ENCODE measurements at places on chromosomes 2 and 18.

DNA sequence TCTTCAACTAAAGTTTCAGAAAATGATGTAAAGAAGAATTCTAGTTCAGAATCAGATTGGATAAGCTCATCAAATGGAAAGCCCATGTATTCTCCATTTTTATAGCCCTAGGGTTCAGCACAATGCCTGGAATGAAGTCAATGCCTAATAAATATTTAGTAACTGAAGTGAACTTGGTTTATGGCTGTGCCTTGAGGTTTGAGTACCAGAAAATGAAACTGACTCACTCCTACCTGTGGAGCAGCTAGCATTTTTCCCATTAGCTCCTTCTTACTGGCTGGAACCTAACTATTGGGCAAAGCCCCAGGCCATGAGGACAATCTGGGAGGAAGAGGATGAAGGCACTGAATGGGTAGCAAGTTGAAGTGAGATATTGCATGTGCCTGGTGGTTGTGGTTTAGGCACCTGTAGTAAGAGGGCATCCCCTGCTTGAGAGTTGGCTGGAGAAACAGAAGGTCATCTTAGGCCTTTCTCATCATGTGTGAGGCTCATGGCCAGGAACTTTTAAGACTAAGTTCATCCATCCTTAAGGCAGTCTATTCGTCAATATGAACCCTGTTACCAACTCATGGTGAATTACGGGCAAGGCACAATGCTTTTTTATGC is 85.0 kb upstream of the LYPD1 start:
- no peak for DNase-seq

- no peak for DNase-seq
Measured at GRCh38 chr18:60389314-60389713, 16.7 kb upstream of the MC4R start.

DNA sequence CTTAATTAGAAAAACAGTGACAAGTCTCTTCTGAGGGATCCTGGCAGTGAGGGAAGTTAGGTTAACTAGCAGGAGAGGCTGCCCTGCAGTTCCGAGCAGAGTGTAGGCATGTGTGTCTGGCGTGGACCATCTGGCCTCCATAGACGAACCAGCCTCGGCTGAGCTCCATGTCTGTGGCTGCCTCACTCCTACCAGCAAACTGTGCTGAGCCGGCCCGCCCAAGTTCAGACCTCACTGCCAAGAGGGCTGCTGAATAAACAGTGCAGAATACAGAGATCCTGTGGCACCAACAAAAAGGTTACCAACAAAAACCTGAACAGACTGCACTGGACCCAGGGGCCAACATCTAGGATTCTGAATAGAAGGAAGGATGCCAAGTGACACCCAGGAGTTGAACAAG is 27.3 kb downstream of the INO80C start:
- DNase-seq: no peak

GRCh38 chr18:77178559-77178958 is 46.0 kb upstream of the MBP start:
- no peak for DNase-seq

GRCh38 chr2:206693399-206694137 is 24.6 kb downstream of the DYTN start:
- no peak for DNase-seq

DNA sequence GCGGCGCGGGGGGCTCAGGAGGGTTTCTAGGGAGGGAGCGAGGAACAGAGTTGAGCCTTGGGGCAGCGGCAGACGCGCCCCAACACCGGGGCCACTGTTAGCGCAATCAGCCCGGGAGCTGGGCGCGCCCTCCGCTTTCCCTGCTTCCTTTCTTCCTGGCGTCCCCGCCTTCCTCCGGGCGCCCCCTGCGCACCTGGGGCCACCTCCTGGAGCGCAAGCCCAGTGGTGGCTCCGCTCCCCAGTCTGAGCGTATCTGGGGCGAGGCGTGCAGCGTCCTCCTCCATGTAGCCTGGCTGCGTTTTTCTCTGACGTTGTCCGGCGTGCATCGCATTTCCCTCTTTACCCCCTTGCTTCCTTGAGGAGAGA is 5.2 kb downstream of the PROC start:
- peak; percentile 41 for DNase-seq

DNA sequence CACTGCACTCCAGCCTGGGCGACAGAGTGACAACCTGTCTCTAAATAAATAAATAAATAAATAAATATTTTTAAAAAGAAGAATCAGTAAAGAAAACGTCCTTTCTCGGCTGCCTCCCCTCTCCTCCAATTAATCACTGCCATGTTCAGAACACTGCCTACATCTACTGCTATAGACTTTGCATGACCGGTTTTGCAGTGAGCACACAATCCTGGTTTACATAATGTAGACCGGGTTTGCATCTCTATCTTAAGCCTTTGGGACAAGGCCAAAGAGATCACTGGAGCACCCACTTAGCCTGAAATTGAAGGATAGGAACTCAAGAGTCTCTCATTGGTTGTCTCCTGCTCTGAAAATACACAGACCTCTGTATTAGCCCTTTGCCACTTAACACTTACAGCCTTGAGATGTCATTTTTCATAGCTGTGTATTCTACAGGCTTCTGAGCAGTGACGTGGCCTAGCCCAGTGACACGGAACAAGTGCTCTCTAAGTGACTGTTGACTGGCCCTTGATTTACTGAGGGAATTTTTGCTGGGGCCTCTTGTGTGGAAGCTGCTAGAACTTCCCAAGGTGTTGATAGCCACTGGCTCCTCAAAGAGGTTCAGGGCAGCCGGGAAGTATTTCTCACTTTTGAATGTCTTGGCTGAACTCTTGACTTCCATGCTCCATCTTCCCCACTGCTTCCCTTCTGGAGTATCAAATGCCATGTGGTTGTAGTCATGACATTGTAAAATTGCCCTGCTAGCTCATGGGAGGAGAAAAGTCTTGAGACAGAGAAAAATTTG is 45.3 kb upstream of the CCBE1 start:
- no peak for DNase-seq

DNA sequence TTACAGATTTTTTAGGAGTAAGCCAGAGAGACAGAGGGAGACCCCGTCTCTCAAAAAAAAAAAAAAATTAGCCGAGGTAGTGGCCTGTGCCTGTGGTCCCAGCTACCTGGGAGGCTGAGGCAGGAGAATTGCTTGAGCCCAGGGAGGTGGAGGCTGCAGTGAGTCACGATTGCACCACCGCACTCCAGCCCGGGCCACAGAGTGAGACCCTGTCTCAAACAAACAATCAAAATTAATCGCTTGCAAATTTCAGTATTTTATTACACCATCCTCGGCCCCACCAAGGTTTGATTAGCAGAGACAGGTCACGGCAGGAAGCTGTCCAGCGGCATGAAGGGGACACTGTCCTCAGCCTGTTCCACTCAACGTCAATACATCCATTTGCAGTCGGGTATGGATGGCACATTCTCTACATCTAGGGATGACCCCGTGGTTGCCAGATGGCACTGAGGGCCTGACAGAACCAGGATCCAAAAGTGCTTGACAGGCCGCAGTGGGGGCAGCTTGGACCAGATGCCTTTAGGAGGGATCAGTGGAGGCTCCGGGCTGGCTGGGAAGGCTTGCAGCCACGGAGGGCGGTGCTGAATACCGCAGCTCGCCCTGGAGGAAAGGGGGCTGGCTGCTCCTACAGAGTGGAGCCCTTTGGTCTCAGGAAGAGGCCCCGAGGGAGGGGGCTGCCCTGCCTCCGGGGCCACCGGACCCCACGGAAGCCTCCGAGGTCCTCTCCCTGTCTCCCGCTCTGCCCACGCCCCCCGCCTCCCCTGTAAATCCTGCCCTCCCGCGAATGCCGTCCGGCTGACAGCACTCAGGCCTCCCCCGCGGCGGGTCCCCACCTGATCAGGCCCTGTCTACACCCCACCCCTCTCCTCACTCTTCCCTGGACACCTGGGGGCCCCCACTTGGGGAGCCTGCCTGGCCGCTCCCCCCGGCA is 13.1 kb downstream of the ASPRV1 start:
- no peak for DNase-seq

- no peak for DNase-seq
Measured at GRCh38 chr2:13698847-13699246, 933.7 kb upstream of the LRATD1 start.

GRCh38 chr2:100577777-100578176 is 15.0 kb downstream of the PDCL3 start:
- no peak for DNase-seq

- DNase-seq: no peak
Measured at GRCh38 chr2:176457481-176457880, 188.2 kb downstream of the MTX2 start.

- DNase-seq: no peak
Measured at GRCh38 chr18:44626236-44626635, 54.5 kb upstream of the SETBP1 start.

DNA sequence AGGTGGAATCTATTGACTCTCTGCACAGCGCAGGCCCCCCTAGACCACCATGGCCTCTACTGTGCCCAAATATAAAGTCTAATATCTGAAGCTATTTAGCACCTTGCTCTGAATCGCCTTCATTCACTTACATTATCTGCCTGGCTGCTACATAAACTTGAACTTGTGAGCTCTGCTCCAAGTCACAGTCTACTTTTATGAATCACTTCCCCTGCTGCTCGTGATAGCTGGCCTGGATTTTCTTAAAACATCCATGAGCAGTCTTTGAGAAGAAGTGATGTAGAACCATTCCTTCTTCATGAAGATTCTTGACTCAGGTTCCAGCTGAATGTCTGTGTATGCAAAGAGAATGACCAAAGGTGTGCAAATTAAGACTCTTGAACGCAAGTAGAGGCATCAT is 359.5 kb downstream of the RND3 start:
- no peak for DNase-seq

- DNase-seq: no peak
Measured at GRCh38 chr18:46877329-46877987, 39.8 kb downstream of the PIAS2 start.

GRCh38 chr18:68713796-68714195 is 1.1 kb downstream of the TMX3 start:
- no peak for DNase-seq

GRCh38 chr2:32061973-32062861 is 1.1 kb upstream of the SPAST start:
- DNase-seq: no peak

- no peak for DNase-seq
Measured at GRCh38 chr18:65990174-65990690, 239.4 kb downstream of the CDH7 start.

DNA sequence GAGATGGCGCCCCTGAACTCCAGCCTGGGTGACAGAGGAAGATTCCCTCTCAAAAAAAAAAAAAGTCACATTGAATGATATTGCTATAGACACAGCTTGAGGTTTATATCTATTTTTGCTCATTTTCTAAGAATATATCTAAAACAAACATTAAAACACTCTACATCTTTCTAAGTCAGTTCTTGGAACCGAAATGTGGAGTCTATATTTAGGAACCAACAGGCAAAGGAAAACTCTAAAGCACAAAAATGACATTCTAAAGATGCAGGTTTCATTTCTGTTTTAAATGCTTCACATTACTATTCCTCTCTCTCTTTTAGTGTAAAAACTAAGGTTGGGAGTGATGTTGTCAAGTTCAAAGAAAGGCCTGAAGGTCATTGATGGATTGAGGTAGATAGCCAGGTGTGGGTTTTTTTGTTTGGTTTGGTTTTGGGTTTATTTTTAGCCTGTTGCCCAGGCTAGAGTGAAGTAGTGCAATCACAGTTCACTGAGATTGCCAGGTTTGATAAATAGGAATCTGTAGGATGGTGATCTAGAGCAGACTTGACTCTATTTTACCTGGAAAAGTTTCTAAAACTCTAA is 194.0 kb upstream of the RBBP8 start:
- no peak for DNase-seq

DNA sequence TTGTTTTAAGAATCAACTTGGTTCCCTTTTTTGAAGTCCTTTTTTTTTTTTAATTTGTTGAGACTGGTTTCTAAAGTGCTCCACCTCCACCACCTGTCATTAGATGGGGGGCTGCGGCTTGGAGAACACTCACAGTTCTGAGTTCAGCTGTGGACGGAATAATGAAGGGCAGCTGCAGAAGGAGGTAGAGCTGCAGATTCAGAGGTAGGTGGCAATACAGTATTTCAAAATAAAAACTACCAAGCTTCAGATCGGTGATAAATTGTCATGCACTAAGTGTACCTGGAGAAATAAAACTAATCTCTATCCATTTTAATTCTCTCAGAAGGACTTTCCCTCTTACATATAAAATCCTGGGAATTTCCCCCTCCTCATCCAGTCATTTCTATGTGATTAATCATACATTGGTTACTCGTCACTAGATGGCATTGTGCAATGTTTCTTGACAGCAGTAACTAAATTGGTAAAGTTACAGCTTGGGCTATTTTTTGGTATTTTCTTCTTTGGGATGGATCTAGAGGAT is 81.1 kb upstream of the SLC39A10 start:
- DNase-seq: no peak

DNA sequence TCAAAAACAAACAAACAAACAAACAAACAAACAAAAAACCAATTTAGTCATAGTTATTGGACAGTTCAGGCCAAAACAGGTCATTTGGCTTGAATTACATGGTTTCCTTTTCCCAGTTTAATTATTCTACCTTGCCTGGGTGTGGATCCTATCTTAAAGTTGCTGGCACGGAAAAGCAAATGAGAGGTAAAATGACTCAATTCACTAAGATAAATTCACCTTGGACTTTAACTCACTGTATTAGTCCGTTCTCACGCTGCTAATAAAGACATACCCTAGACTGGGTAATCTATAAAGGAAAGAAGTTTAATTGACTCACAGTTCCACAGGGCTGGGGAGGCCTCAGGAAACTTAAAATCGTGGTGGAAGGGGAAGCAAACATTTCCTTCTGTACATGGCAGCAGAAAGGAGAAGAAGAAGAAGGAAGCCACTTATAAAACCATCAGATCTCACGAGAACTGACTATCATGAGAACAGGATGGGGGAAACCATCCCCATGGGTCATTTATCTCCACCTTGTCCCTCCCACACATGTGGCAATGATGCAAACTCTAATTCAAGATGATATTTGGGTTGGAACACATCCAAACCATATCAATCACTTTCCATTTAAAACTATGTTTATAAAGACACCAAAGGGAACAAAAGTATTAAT is 22.5 kb upstream of the TRAPPC8 start:
- no peak for DNase-seq

DNA sequence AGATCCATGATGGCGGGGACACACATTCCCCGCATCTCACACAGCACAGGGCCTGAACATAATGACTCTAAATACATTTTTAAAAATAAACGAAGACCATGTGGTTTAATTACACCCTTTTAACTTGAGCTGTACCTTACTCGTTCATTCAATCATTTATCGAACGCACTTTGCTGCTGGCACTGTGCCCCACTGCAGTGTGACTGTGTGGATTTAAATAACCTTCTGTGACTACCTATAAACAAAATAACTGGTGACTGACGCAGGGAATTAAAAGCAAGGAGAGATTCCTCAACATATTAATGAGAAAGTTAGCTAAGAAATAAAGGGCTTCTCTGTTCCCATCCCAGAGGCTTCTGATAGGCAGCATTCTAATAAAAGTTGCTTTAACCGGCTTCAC is 10.9 kb upstream of the FZD7 start:
- DNase-seq: no peak

- no peak for DNase-seq
Measured at GRCh38 chr2:234179031-234179363, 128.5 kb downstream of the SPP2 start.

DNA sequence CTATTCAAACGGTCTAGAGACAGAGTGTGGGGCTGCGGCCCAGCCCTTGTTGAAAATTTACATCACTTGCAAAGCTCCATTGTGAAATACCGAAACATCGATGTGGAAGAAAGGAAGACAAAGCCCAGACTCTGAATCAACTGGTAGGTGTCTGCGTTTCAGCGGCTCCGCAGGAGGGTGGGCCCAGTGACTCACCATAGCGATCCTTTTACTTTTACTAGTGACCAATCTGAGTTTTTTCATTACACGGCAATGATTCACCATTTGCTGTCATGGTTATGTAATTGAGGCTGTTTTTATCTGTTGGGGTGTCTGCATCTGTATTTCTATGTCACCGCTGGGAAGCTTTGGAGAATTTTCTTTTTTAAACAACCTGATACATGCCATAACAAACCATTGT is 66.6 kb upstream of the ODC1 start:
- DNase-seq: no peak

All from activated naive CD8-positive, alpha-beta T cell treated with anti-CD3 and anti-CD28 coated beads, Interleukin-2, amount 10 ng/mL, durations not matched to agents 7 days and 5 days (primary cell).